ENCODE measurements at places on chromosomes 11 and 22. TPM values are rescaled to one million over a fixed set of nuclear protein-coding genes. Genes with fewer than 3 reads are reported as not detected.

Gene OR4C12
- total RNA-seq, result not detected

Gene SEC14L6
- not detected for total RNA-seq

Gene TNNT3
- 13.1 TPM for total RNA-seq

Gene KCNJ11
- total RNA-seq, result 6.1 TPM

Gene KCNC1
- total RNA-seq, result not detected

Gene TMEM218
- 17.0 TPM for total RNA-seq

GRCh38 chr11:13876423-13876822 is 86.1 kb upstream of the SPON1 start:
- no peak for DNase-seq

DNA sequence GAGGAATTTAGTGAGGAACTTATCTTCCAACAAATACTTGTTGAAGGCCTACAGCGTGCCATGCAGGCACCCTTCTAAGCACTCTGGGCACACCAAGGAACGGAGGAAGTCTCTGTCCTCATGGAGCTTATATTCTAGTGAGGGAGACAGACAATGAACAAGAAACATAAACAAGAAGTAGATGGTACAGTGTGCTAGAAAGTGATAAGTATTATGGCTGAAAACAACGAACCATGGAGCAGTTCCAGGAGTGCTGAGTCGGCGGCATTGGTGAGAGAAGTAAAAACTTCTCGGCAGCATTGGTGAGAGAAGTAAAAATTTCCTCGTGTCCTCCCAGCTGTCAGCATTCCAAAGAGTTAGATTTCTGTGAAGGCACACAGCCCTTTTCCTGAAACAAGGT is 53.2 kb downstream of the FAM76B start:
- DNase-seq, result no peak

- DNase-seq, result no peak
These were observed 31.1 kb downstream of the CD6 start for GRCh38 chr11:61002598-61002997.
